ENCODE measurements at places on chromosomes 7 and 10. TPM values are rescaled to one million over a fixed set of nuclear protein-coding genes. Genes with fewer than 3 reads are reported as not detected.

The KIF11 gene
- 14.8 TPM for total RNA-seq

The PRRT4 gene
- total RNA-seq: 6.8 TPM

The TRUB1 gene
- total RNA-seq: 45.4 TPM

The MINDY3 gene
- total RNA-seq: 65.4 TPM

All from camera-type eye (tissue), 1 donor.